ENCODE measurements at places on chromosomes 6 and 20.

DNA sequence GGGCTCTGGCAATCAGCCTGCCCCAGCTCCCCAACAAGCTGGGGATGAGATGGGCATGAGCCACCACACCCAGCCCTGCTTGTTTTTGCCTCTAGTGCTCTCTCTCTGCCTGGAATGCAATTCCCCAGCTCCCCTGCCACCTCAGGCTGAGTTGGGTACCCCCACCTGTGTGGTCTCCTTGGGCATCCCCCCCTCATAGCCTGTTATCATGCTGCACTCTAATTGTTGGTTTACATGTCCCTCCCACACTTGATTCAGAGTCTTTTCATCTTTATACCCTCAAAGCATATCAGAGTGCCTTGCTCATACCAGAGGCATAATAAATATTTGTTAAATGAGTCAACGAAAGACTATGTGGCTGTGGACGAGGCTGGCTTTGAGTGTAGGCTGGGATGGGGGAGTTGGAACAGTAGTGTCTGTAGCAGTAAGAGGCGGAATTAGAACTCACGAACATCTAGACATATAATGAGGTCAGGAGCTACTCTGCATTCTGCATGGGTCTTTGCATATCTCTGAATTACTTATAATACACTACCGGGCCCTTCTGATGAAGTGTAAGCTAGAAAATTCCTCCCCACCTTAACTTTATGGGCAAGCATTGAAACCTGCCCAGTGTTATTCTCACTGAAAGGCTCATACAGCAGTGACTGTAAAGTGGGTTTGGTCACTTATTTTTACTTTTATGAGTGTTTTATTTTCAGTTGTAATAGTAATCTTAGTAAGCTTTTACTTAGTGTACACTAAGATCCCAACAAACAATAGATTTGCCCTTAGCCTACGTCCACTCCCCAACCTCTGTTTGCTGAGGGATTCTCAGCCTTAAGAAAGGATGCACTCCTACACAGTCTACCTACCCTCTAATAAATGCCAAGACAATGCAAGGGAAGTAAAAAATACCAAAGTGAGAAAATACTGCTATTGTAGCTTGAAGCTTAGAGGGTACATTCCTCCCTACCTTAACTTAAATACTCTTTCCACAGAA, 58.7 kb downstream of the EDN1 start:
- DNase-seq: no peak

- DNase-seq: peak; percentile 68
Measured at GRCh38 chr20:19205981-19206396, 6.5 kb upstream of the SLC24A3 start.

GRCh38 chr6:18270216-18270615, 5.9 kb upstream of the DEK start:
- no peak for DNase-seq

- DNase-seq: no peak
Measured at GRCh38 chr6:150966786-150967185, 101.3 kb downstream of the MTHFD1L start.

- no peak for DNase-seq
Measured at GRCh38 chr20:63027922-63028389, 21.2 kb upstream of the BHLHE23 start.

DNA sequence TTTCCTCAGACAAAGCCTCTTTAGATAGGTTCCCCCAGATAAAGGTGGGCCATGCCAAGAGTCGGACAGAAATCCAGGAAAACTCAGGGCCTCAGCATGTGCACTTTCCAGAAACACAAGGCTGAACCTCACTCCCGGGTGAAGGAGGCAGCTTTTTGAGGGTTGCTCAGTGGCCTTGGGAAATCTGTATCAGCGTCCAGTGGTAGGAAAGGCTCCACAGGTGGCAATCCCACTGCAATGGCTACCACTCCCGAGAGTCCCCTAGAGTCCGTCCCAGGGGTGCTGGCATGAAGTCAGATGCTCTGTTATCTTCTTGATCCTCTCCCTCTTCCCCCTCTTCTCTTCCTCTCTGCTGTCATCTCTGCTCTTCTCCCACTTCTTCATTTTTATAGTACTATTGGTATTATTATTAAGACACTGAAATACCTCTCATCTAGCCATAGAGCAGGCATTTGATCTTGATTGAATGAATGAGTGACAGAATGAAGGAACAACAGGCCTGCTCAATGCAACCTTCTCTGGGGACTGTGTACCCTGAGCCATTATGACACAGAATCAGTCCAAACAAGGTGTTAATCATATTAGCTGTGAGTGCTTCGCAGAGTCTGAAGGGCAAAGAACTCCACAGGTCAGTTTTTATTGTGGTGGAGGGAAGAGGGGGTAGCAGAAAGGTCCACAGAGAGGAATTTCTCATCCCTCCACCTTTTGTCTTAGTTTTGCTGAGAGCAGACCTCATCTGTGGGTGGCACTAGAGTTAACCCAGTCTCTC, 13.3 kb downstream of the SLC22A1 start:
- no peak for DNase-seq

DNA sequence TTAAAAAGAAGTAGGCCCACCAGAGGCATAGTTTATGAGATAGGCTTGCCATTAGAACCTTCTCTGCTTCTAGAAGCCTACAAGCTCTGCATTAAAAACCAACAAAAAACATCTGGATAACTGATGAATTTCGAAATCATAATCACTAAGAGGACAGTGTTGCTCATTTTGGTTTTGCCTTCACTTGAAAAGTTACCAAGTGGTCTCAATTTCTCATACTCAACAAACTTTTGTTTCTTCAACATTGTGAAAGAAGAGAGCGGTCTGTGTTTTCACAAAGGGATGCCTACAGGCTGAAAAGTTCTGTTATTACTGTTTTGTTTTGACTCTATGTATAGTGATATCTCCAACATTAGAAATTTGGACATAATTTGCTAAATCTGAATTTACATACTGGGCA, 98.9 kb downstream of the PDSS2 start:
- DNase-seq: no peak

DNA sequence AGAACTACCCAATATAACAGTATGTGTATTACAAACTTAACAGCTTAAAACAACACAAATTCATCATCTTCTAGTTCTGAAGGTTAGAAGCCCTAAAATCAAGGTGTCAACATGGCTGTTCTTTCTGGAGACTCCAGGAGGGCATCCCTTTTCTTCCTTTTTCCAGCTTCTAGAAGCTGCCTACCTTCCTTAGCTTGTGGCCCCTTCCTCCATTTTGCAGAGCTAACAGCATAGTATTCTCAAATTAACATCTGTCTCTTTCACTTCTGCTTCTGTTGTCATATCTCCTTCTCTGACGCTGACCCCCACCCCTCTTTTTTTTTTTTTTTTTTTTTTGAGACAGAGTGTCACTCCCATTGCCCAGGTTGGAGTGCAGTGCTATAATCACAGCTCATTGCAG, 52.8 kb upstream of the AKIRIN2 start:
- no peak for DNase-seq

All from femur (tissue), 1 donor.